Stimulated activated CD8-positive, alpha-beta memory T cell treated with anti-CD3 and anti-CD28 coated beads, Interleukin-4, amount 100 ng/mL, for 24 hours (primary cell): ENCODE measurements at places on chromosomes 1 and 21.

GRCh38 chr1:17117451-17118265 is 1.6 kb downstream of the PADI2 start:
- no peak for DNase-seq

- no peak for DNase-seq
These were observed 75.0 kb upstream of the PKN2 start for GRCh38 chr1:88609051-88609450.

GRCh38 chr1:214898161-214898560 is 184.4 kb upstream of the KCNK2 start:
- DNase-seq = no peak

- DNase-seq = no peak
These were observed 2.3 kb downstream of the EDN2 start for GRCh38 chr1:41482001-41482765.

DNA sequence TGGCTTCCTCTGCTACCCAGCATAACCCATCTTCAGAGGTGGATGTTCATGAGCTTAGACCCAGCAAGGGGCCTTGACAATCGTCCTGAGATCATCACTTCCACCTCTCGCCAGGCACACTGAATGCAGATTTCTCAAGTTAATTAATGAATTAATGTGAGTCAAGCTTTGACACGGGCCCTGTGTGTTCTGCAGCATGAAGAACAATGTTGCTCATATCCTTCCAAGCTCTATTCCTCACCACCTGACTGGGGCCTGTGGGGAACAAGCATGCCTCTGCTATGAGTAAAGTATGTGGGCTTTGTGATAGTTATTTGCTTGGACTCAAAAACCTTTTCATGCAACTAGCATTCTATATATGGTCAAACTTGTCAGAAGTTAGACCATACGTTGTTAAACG is 122.0 kb downstream of the SEC16B start:
- no peak for DNase-seq

- no peak for DNase-seq
These were observed 14.0 kb downstream of the NR5A2 start for GRCh38 chr1:200041337-200042118.

DNA sequence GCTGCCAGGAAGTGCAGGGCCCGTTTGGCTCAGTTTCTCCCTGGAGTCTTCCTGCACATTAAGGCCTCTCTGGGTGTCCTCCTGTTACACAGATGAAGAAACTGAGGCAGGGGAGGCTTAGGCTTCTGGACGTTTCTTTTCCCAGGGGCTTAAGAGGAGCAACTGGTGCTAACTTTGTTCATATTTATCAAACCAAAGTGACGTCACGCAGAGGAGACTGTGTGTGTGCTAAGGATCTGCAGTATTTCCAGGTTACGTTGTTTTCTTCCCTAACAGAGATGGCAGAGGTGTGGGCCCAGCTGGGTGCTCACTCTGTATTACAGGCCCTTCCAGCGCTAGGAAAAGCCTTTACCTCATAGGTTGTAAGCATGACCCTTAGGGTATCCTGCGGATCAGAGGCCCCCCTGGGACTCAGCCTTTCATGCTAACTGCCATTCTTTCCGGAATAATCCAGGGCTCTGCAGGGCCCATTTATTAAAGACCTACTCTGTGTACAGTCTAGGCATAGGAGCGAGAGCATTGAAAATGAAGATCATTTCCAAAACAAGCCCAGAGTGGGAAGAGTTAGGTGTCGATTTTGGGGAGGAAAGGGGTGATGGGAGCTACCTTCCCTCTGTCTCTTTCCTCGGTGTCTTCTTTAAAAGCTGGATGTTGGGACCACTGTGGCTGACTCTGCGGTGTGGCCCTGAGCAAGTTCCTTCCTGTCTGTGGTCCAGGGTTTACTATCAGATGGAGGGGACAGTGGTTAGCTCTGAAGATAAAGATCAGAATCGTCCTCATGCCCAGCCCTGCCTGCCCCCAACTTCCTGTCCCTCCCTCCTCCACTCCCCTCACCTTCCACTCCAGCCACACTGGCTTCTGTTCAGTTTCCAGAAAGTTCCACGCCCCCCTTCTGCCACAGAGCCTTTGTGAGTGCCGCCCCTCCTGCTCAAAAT is 4.6 kb downstream of the AGTRAP start:
- DNase-seq = no peak

- no peak for DNase-seq
These were observed 4.8 kb downstream of the S1PR1 start for GRCh38 chr1:101241485-101242225.

DNA sequence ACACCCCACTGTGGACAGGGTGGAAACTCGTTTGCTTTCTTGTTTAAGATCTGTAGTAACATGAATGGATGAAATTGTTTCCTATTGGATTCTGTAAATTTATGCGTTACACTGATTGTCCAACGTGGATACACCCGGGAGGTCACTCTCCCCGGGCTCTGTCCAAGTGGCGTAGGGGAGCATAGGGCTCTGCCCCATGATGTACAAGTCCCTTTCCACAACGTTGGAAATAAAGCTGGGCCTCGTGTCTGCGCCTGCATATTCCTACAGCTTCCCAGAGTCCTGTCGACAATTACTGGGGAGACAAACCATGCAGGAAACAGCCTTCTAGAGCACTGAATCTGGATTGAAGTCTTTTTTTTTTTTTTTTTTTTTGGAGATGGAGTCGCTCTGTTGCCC is 1.4 kb downstream of the RCC1 start:
- DNase-seq = peak; percentile 24
